NCI-H2171 (cell line): ENCODE measurements at places on chromosomes 2 and 18.

DNA sequence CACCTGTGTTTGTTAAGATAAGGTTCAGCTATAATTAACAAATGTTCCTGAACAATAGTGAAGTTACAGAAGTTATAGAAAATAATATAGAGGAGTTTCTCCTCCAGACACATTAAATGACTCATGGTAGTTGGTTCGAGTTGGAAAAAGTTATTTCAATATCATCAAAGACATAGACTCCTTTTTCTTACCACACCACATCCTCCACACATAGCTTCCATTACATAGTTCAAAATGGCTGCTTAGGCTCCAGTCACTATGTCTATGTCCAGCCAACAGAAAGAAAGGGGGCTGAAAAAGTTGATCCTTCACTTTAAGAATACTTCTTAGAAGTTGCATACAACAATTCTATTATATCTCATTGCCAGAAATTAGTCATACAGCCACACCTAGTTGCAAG, 50.7 kb downstream of the DYNAP start:
- no peak for DNase-seq

DNA sequence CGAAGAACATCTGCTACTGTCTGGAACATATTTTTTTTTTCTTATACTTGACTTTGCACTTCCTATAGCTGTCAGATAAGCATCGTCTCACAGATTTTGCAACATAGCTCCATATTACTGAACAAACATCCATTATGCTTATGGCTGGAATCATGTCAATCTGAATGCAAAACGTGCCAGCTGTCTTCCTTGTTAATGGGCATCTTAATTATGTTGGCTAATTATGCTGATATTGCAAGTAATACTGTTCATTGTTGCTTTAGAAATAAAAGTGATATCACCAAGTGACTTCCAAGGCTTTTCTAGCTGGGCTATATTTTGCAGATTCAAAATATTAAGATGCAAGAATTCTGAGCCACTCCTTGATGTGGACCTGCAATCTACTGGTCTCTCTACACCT, 176.8 kb downstream of the ARL4C start:
- DNase-seq = no peak

DNA sequence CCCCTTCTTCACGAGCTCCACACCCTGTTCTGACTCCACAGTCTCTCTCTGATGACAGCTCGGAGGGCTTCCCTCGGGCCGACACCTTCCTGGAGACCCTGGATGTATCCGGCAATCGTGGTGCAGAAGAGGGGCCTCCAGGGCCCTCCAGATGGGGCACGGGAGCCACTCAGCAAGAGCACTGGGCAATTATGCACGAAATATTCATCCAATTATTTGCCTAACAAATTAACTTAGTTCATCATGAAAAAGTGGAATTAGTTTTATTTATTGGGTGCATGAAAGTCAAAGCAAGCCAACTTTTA, 277.3 kb upstream of the HDAC4 start:
- DNase-seq = no peak

GRCh38 chr18:75586130-75586889, 158.8 kb upstream of the SMIM21 start:
- DNase-seq = no peak

DNA sequence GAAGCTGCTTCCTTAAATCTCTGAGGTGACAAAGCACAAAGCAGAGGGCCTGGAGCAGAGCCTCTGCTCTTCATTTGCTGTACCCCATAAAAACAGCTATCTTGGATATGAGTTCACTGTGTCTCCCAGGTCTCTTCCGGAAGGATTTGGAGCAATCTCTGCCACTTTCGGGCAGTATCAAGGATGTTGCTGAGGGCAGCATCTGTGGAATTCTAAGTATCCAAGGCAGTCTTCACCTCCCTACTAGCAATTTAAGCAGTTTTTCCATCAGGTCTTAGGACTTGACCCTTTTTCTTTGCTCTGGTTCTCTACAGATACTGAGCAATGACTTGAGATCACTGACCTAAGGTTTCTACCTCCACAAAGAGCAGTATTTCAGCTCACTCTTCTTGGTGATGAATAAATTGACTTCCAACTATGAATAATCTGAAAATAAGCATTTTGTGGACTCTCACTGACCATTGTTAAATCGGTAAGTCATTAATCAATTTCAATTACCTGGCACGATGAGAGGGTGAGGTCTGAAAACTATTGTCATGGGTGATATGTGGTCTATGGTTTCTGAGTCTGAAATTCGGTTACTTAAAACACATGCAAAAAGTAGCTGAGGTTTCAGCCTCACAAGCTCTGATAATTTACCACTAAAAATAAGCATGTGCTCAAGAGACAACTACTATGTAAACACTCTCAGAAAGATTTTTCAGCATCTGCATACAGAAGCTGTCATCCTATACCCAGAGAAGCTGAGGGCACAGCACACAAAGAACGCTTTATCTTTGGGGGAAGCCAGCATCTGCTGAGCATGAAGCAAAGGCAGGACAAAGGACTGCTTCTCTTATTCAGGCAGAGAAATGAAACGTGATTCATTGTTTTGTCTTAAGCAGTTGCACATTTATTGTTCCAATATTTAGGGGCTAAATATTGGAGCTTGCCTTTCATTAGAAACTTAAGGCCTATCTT, 32.1 kb upstream of the SPATS2L start:
- no peak for DNase-seq

DNA sequence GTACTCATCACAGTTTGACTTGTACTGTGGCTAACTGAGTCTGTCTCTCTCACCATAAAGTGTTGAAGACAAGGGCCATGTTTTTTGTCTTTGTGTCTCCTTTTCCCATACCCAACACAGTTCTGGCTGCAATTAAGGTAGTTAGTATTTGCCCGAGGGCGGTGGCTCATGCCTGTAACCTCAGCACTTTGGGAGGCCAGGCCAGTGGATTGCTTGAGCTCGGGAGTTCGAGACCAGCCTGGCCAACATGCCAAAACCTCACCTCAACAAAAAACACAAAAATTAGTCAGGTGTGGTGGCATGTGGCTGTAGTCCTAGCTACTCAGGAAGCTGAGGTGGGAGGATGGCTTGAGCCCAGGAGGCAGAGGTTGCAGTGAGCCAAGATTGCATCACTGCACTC, 6.9 kb upstream of the KIF3C start:
- DNase-seq = no peak

DNA sequence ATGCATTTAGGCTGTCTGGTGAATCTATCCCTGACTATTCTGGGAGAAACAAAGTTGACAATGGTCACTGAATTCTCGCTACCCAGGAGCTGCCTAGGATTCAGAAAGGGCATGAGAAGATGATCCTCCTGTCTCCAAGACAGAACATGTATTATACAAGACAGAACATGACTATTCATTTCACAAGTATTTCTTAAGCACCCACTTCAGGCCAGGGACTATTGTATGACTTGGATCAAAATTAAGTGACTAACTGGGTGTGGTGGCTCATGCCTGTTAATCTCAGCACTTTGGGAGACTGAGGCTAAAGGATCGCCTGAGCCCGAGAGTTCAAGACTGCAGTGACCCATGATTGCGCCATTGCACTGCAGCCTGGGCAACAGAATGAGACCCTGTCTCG, 235.8 kb upstream of the RAB12 start:
- DNase-seq = no peak

- no peak for DNase-seq
Measured at GRCh38 chr2:172169611-172170010, 66.9 kb upstream of the DLX2 start.

- DNase-seq = peak; percentile 33
Measured at GRCh38 chr2:219000569-219000960, 7.3 kb upstream of the CRYBA2 start.

DNA sequence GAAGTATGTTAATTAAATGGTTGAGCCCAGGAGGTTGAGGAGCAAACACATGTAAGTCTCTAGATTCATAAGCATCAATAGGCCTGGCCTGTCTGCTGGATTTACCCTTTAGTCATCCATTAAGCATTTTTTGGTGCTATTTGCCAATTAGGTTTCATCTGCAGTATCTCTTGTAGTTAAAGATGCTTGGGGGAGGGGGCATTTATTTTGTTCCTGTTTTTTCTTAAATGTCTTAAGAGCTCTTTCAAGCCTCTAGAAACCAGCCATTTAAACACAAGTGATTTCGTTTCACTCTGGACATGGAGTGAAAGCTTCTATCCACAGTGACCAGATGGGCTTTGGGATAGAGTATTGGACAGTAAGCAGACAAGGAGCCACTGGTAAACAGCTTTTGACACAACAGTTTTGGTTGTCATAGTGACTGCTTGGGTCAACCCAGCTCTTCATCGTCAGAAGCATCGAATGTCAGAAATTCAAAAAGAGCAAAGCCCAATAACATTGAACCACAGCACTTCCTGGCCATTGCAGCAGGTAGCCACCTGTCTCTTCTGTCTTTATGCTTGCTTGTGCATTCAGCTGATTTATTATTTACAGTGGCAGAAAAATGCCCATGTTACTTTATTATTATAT, 4.9 kb downstream of the QPCT start:
- DNase-seq = no peak

GRCh38 chr18:59460072-59460420, 101.0 kb upstream of the LMAN1 start:
- no peak for DNase-seq

DNA sequence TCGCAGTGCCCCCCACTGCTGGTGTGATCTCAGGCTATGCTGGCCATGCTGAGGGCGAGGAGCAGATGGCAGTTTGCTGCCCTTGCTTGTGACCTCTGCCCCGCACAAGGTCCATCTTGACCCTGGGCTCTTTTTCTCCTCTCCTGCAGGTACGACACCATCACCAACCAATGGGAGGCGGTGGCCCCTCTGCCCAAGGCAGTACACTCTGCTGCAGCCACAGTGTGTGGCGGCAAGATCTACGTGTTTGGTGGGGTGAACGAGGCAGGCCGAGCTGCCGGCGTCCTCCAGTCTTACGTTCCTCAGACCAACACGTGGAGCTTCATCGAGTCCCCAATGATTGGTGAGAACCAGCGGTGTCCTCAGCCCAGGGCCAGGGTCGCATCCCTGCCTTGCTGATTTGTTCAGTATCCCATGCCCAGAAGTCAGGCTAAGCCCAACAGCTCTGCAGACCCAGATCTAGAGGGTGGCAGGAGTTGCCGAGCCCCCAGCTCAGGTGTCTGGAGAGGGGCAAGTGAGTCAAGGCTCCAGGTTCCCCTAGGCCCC, 223.8 kb downstream of the ATAD2B start:
- no peak for DNase-seq

GRCh38 chr18:72539901-72540300, 4.2 kb downstream of the CBLN2 start:
- DNase-seq = no peak

GRCh38 chr2:213069531-213069930, 81.9 kb downstream of the IKZF2 start:
- no peak for DNase-seq

- no peak for DNase-seq
Measured at GRCh38 chr18:59267503-59268126, 5.6 kb downstream of the RAX start.

DNA sequence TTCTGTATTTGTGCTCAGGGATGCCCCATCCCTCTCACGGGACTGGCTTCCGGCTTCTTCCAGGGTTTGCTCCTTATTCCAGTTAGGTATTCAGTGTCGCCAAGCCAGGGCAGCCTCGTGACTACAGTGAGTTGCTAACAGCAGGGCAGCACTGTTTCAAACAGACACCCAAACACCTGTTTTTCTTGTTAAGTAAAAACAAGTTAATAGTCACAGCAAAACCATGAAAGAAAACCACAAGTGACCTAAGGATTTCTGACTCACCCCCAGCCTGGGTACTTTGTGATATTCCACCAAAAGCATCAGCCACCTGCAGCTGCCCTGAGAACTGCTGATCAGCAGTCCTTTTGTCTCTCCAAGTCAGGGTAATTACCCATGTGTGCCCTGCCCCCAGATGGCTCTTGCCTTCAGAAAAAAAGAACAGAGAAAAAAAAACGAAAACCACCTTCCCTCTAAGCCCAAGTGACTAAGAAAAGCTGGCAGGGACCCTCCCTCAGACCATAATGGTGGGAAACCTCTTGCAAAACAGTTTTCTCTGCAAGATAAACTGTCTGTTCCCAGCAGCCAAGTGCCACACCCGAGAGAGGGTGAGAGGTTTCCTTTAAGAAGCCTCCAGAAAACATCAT, 178.2 kb downstream of the ANAPC1 start:
- peak; percentile 69 for DNase-seq
